ENCODE measurements at places on chromosomes 3 and 15.

- no peak for DNase-seq
Measured at GRCh38 chr3:20904671-20905070, 718.7 kb upstream of the SGO1 start.

DNA sequence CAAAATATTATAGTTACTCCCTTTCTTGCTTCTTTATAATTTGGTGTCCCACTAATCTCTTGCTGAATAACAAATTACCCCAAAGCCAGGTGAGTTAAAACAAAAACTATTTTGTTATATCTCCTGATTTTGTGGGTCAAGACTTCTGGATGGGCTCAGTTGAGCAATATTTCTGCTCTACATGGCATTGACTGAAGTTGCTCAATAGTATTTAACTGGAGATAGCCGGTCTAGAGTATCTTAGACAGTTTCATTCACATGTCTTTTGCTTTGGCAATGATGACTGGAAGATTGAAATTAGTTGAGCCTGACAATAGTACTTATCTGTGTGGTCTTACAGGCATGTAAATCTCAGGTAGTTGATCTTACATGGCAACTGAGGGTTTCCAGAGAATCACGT is 51.0 kb upstream of the TP63 start:
- no peak for DNase-seq

- no peak for DNase-seq
Measured at GRCh38 chr15:28047277-28047676, 51.8 kb downstream of the OCA2 start.

GRCh38 chr15:85597155-85597815 is 197.4 kb downstream of the KLHL25 start:
- no peak for DNase-seq

- DNase-seq = no peak
Measured at GRCh38 chr3:81406318-81406717, 355.1 kb downstream of the GBE1 start.

GRCh38 chr15:70375586-70375985 is 277.9 kb upstream of the TLE3 start:
- DNase-seq = no peak

DNA sequence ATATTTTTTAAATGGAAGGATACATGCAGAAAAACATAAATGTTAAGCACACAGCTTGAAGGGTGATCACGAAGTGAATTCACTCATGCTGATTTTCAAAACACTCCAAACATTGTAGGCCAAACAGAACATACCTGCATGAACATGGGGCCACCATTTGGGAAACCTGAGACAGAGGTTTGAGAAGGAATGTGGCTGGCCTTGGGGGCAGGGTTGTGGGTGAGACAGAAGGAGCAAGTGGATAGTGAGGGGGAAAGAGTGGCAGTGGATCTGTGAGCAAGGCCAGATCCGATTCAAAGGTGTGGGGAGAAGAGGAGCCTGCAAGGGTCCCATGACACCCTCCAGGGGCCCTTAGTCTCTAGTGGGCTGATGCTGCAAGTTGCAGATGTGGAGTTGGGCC is 94.9 kb downstream of the HMG20A start:
- no peak for DNase-seq

DNA sequence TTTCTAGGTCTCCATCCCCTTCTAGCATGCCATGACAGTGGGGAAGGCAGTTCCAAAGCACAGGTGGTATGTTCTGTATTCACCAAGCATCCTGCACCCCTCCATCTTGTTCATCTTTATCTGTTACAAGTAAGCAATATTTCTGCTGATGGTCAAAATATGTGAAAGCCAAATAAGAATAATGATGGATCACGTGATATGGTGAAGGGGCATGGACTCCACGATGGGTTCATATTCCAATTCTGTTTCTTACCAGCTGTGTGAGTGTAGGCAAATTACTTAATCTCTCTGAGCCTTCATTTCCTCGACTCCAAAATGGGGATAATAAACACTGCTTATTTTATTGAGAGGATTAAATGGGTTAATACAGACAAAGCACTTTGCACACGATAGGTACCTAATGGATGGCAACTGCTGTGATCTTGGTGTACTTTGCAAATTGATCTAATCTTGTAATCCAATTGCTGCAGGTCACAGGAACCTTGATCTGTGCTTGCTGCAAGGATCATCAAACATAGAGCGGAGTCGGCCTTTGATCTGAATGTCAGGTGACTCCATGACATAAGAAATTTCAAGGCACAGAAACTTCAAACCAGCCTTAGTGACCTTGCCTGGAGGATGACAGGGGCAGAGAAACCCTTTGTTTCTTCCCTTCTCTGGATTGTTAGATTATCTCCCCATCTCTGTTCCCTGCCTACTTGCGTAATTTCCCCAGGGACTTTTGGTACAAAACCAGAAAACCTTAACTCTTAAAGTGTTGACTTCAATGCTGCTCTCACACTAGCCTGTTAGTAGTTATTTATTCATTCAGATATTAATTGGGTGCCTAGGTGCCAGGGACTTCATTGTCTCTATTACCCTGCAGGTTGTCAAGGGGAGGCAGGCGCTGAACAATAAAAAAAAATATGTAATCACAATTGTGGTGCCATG is 25.8 kb downstream of the SIAH2 start:
- DNase-seq = no peak

- DNase-seq = no peak
Measured at GRCh38 chr3:183400352-183400751, 28.1 kb downstream of the MCF2L2 start.

DNA sequence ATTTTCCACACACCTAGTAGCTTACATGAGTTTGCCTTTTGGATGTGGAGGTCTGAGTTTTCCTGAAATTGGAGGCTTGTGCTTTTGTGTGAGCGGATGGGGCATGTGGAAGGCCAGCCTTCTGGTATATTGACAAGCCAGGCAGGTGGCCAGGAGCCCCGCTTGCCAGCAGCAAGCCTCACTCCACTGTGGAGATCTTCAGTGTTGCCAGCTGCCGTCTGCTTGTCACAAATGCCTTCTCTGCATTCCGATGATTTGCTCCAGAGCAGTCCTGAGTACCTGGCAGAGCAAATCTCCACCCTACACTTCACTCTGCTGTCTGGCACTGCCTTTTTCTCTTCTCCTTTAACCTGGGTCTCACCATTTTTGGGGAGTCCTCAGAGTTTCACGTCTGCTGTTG is 29.1 kb upstream of the CHST2 start:
- DNase-seq = no peak

- no peak for DNase-seq
Measured at GRCh38 chr3:64505419-64505818, 182.4 kb downstream of the ADAMTS9 start.

DNA sequence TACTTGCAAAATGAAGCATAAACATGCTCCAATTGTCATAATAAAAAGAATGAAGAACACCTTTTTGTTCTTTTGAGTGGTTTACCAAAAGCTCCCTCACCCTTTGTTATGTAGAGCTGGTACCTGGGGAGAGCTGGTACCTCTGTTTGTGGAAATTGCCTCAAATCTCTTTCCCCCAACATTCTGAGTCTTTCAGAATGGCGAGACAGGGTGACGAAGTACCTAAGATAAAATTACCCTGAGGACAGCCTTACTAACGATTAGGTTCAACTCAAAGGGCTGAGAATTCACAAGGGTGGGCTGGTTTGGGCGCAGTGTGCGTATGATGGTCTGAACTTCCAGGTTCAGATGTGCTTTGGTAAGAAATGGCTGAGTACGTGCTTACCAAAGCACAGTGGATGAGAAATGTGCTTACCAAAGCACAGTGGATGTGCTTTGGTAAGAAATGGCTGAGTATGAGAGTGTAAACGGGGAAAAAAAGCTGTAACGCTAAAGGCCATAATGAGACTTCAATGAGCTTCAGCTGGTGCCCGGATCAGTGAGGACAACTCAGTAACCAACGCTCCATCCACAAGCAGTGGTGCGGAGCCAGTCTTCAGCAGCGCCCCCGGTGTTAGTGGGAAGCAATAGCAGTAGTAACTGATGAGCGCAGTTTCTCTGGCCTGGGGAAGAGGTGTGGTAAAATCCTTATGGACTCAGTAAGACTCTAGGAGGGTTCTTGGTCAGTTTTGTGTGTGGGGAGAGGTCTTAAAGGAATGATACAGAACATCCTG is 72.3 kb upstream of the LRIG1 start:
- peak; percentile 17 for DNase-seq

- DNase-seq = no peak
Measured at GRCh38 chr3:136547293-136547692, 204.9 kb downstream of the STAG1 start.

GRCh38 chr3:55163421-55163820 is 235.6 kb upstream of the LRTM1 start:
- no peak for DNase-seq

DNA sequence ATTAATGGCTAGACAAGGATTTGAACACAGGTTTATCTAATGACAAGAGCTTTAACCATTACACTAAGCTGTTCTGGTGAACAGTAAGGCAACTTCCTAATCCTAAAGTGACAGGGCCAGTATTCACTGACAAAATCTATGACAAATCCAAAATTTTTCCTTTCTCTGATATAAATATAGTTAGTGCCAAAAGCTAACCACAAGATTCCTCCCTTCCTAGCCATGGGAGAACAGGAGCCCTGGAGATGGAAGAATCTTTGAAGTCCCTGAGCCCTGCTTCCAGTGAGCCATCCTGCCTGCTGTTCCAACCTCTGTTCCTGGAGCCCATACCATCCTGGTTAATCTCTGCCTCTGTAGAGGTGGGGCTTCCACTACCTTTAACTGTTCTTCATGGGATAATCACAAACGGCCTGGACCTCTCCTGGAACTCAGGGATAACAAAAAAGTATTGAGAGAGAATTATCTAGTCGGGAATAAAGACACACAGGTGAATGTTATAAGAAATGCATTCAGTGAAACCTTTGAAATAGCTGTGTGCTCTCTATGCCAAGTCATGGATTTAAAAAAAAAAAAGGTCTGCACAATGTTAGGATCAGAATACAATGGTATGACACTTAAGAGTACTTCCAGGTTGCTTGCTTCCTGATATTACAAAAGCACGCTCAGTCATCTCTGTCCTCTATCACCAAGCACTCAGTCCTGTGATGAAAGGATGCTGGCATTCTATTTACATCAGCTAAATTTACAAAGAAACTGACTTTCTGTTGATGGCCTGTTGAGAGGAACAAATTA is 235.8 kb downstream of the SUCLG2 start:
- no peak for DNase-seq

DNA sequence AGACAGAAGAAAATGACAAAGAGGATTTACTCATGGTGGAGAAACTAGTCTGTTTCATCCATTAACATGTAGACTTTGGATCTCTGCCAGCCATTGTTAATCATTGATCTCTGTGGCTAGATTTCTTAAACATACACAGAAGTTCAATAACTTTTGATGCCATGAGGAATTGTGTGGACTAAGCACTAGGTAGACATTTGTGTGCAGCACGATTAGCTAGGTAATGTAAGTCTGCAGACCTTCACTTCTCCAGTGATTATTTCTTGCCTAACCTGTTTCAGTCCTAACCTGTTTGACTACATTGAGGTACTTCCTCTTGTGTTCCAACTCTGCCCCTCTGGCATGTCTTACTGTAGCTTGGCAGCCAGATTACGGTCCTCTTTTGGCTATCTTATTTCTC is 928.5 kb upstream of the ROBO1 start:
- no peak for DNase-seq

GRCh38 chr3:49500732-49501609 is 30.9 kb downstream of the DAG1 start:
- no peak for DNase-seq

GRCh38 chr3:115576325-115576875 is 46.9 kb upstream of the GAP43 start:
- no peak for DNase-seq

- no peak for DNase-seq
Measured at GRCh38 chr3:71254281-71255057, 329.1 kb downstream of the FOXP1 start.

- no peak for DNase-seq
Measured at GRCh38 chr3:188183452-188183851, 29.5 kb downstream of the LPP start.

GRCh38 chr15:67010898-67011616 is 54.3 kb upstream of the SMAD3 start:
- DNase-seq = no peak

GRCh38 chr3:59245300-59245858 is 195.6 kb upstream of the CFAP20DC start:
- no peak for DNase-seq

GRCh38 chr15:46126581-46126980 is 491.8 kb downstream of the SQOR start:
- no peak for DNase-seq

DNA sequence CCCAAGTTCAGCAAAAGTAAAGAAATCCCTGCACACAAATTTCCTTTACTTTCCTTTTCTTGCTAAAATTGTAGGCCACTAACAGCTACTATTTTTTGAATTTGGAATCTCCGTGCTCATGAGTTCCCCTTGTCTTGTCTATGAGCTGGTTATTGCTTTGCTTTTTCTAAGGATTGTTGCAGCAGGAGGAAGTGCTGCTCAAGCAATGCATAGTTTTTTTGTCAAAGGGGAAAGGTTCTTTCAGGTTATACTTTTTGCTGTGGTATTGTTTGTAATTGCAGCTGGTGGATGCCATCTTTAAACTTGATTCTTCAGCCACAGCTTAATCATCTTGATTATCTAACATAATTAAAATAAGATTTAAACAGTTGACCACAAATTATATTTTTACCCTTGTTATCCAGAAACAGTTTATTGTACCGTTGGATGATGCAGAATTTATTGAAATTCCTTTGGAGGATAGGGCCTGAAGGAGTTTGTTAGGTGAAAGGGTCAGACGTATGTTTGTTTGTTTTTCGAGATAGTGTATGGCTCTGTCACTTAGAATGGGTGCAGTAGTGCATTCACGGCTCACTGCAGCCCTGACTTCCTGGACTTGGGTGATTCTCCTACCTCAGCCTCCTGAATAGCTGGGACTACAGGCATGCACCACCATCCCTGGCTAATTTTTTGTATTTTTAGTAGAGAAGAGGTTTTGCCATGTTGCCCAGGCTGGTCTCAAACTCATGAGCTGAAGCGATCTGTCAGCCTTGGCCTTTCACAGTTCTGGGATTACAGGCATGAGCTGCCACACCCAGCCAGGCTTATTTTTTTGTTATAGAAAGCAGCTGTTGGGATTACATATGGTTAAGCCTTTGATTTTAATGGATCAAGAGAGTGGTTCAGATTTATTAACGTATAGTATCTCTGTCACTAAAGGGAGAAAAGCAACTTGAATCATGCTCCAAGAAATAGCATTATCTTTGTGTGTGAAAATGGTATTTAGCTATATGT is 11.7 kb downstream of the MGA start:
- no peak for DNase-seq

DNA sequence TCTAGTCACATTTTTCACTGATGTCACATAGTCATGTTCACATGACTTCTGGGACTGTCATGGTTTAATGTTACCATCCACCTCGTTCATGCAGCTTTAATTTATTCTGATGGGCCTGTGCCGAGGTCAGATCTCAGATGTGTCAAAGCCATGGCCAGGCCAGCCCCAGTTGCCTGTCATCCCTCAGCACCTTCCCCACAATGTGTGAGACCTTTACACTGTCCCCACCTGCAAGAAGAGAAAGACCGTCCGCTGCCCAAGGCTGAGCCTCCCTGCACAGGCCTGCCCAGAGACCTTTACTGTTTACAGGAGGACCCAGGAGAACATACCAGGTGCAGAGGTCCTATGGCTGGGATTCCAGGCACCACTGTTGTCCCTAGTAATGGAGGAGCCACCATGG is 12.8 kb upstream of the KLF15 start:
- no peak for DNase-seq
